ENCODE measurements at places on chromosomes 5 and 9.

DNA sequence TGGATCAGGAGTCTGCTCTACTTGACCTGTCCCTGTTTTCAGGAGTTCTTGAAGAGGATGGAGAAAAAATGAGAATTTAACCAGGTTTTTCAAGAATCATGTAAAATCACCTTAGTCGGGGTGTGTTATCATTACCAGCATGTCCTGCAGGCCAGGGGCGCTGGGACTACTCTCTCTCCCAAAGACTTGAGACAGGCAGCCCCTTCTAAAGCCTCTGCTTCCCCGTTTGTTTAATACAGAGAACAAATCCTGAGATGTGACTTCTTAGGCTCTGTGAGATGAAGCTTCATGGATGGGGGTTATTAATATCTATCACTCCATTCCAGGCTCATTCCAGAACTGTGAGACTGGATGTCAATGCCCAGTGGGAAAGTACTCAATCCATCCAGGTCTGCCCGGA lies 3.0 kb downstream of the PAX5 start:
- no peak for DNase-seq

DNA sequence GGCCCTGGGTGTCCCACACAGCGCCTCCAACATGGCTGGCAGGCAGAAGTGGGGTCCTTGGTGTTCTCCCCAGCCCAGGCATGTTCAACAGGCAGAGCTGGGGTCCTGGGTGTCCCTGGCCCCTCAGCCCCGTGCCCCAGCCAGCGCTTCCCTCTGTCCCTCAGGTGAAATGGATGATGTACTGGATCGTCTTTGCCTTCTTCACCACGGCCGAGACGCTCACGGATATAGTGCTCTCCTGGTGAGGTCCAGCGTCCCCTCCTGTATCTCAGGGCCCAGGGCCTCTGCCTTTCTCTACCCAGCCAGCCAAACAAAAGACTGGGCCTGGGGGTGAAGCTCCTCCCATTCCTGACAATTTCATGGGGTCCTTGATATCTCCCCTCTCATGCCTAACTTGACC lies 2.4 kb downstream of the REEP2 start:
- no peak for DNase-seq

DNA sequence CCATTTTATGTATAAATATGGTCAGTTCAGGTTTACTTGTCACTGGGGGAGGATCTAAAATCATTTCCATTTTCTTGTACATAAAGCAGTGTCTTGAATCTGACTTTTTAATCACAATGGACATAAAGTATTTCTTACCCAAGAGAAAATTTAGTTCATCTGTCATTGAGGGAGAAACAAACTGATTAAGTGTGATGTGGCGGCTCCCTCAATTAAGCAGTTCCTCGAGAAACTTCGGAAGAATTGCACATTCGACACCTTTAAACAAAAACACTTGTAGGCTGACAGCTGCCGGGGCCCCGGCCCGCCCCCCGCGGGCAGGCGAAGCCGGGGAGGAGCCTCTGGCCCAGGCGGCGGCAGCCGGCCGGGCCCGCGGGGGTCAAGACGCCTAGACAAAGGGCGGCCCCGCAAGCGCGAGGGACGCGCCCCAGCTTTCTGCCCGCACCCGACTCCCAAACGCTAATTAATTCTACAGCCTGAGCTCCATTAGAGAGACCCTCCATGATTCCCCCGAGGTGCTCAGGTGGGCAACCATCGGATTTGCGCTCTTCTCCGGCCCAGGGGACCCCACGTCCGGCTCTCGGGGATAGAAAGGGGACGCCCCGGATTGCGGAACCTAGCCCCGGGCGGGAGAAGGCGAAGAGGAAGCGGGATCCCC lies 750 bp downstream of the TRIM36 start:
- DNase-seq, result no peak

DNA sequence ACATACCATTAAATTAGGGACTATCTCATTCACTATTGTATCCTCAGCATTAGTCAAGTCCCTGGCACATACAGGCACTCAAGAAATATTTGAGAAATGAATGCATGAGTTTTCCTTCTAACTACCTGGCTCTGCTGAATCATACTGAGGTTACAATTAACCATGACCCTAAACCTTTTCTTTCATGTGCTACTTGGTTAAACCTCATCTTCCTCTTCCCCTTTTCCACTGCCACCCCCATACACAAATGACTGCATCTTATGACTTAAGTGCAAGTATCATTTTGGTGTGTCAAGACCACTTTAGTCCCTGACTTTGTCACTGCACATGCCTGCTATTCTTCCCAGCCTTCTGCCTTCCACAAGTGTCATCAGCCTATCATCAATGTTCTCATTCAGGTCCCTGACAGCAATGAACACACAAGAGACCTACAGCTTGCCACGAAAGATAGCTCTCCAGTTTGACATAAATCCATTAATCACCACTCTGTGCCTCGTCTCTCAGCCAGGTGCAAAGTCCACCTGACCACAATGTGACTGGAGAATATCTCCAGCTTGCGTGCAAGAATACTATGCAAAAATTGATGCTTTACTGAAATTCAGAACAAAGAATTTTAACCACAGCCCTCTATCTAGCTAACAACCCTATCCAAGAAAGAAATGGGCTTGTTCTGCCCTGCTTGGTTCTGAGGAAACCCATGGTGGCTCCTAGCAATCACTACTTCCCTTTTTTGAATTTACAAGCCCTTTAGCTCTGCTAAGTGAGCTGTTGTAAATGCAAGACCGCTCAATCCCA lies 74.5 kb downstream of the MAPKAP1 start:
- peak; percentile 25 for DNase-seq

DNA sequence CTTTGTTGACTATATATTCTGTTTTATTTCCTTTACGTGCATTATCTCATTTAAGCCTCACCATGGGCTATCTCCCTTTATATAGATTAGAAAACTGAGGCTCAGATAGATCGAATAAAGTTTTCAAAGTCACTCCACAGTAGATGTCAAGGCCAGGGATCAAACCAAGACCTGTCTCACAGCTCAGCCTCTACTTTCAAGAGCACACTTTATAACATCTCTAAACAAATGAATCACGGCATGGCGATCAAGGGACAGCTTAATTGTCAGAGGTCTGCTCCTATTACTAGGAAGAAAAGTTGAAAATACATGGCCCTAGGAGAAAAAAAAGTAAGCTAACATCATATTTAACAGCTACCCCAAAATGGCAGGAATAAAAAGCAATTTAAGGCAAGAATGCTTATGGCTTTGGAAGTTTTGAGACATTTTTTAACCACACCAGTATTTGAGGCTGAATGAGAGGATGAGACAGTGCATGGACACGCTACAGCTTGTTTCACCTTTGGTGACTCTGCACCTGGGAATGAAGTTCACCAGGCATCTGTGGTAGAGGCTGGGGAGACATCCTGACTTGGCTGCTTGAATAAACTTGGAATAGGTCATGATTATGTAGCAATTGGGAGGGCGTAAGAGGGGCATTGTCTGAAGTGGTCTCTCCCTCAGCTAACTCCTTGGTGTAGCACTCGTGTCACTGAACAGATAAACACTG lies 486.8 kb upstream of the WWC1 start:
- DNase-seq, result no peak

DNA sequence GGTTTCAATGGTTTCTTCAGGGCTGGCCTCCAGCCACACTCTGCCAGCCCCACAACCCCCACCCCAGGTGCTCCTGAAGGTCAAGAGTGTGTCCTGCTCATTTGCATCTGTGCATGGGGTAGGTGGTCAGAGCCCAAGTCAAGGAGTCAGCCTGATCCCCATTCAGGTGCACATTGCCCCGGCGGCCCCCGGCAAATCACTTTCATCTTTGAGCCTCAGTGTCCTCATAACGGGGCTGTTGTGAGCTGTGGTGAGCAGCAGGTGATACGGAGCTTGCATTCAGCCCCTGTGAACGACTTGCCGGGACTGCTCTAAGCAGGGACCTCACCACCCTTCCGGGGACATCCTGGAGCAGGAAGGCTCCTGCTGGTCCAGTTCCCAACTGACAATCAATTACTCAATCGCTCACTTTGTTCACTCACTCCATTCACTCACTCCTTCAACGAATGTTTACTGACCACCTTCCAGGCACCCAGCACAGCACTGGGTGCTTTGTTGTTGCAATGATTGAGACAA lies 93.2 kb upstream of the CPEB4 start:
- no peak for DNase-seq

GRCh38 chr9:73093016-73093739 lies 58.5 kb upstream of the ANXA1 start:
- no peak for DNase-seq

GRCh38 chr9:98708933-98709911 lies at the start of gene GABBR2:
Gene GABBR2 (minus strand): TSS chr9:98708935. CDS start chr9:98708737, 198 bp downstream.
- DNase-seq, result no peak

DNA sequence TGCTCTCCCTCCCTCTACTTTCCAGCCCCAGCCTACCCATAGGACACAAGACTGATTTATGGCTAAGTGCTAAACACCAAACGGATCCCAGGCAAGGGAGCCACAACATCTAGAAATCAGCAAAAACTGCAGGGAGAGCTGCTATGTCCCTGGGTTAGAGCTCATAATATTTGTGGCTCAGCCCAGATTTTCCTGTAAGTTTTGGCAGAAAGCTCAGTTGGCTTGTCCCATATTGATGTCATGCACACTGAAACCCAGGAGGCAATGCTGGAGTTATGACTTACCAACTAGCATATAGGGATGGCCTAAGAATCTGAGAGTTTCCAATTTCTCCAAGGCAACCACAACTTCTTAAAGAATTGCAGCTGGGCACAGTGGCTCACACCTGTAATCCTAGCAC lies 44.7 kb upstream of the MYOT start:
- DNase-seq, result no peak

GRCh38 chr9:15086778-15087324 lies 176.6 kb upstream of the FREM1 start:
- no peak for DNase-seq

GRCh38 chr5:141623186-141623585 lies 4.4 kb upstream of the DIAPH1 start:
- no peak for DNase-seq

DNA sequence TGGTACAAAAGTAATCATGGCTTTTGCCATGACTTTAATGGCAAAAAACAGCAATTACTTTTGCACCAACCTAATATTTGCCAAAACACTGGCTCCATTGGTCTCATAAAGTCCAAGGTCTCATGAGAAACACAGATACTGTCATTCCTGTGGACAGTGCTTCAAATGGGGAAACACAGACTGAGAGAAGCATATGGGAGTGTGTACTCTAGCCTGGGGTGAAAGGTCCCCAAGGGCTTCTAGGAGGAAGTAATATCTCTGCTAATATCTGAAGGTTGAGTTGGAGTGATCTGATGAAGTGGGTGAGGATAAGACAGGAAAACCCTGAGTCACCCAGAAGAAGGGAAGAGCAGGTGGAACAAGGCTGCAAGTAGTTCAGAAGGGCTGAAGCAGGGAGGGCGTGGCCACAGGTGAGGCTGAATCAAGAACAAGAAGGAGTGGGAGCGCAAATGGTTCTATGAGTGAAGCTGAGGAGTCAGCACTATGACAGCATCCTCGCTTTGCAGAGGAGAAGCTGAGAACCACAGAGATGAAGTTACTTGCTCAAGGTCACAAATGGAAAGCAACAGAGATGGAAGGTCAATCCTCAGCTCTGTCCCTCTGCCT lies 164.1 kb downstream of the ASTN2 start:
- DNase-seq, result no peak

DNA sequence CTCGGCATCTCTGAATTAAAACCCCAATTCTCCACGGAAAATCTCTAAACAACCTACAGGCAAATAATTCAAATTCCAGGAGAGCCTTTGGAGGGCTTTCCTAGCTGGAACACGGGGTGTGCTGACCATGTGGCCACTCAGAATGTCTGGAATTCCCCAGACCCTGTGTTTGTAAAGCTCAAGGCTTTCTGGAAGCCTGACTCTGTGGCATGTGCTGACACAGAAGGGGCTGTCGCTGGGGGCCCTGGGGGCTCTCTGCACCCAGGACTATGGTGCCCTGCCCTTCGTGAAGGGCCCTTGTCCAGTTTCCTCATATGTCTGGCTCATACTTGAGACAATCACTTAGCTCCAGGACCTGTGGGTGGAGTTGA lies 29.0 kb upstream of the BOD1 start:
- DNase-seq, result no peak

GRCh38 chr5:135604056-135604455 lies 25.3 kb upstream of the CXCL14 start:
- DNase-seq, result no peak

- peak; percentile 18 for DNase-seq
Measured at GRCh38 chr9:131310833-131311554, 21.5 kb downstream of the PLPP7 start.

- DNase-seq, result no peak
Measured at GRCh38 chr5:1561402-1561929, 37.7 kb upstream of the LPCAT1 start.

GRCh38 chr9:31582561-31582960 lies 801.9 kb upstream of the ACO1 start:
- no peak for DNase-seq

GRCh38 chr5:84688566-84688965 lies 303.9 kb upstream of the EDIL3 start:
- DNase-seq, result no peak

DNA sequence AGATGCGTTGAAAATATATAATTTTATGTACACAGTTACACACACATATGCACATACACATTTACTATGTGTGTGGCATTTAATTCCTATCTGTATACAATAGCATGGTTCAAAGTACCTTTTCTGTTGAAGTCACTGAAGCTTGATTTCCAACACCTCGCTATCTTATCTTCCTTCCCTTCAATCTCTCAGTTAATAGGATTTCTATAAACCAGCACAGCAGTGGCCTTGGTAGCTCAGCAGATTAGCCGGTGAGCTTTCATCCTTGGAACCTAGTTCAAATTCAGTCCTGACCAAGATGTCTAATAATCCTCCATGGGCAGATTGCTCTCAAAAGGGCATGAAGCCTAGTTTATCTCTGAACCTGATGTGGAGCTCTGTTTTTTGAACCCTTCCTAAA lies 2389.5 kb downstream of the MAT2B start:
- no peak for DNase-seq

DNA sequence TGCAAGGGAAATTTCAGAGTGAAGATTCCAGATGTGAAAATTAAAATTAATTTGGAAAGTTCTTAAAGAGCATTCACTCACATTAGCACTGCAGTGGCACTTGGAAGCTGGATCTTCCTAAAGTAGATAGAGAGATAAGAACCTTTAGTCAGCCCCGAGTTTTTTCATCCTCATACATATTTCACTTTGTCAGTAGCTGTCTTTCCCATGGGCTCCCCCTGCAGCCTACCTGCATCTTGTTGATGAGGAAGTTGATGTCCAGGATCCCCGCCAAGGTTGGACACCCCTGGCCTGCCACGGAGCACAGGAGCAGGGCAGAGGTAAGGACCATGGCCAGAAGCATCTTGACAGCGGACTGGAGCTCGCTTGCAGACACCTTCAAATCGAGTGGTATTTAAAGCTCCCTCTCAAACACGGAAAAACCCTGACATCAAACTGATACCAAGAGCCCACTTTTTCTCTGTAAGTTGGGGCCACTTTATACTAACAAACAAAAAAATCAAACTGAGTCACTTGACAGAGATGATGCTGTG lies at the start of gene IL9:
Gene IL9 (minus strand): TSS at position 368 of the 533 bp plus-strand sequence. CDS start 25 bp downstream, at position 343.
- DNase-seq, result no peak

- no peak for DNase-seq
Measured at GRCh38 chr5:115202952-115203351, 33.2 kb upstream of the TRIM36 start.

DNA sequence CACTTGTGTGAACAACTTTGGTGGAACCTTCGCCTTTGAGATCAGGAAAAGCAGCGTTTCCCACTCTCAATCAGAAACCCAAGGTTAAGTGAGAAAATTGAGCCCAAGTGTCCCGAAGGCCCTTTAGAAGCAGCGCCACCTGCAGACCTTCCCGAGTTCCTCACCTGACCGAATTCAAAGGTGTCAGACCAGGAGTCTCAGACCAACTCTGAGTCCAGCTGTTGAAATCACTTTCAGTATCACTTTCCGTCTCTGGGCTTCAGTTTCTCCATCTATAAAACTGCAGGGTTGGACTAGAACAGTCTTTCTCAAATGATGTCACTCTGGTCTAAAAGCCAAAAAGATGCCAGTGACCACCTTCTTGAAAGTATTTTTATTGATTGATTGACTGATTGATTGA lies 31.7 kb upstream of the GRHPR start:
- no peak for DNase-seq

Data from stimulated activated CD4-positive, alpha-beta T cell treated with anti-CD3 and anti-CD28 coated beads, Interleukin-12 subunit alpha, Interleukin-12 subunit beta, amount 100 ng/mL, for 24 hours (primary cell).